T-helper 2 cell treated with Interferon-gamma antibody and Interleukin-4, amounts not matched to agents 100 ng/mL and 5 ng/mL, for 36 hours (primary cell): ENCODE measurements at places on chromosomes 13 and 19. TPM values are rescaled to one million over a fixed set of nuclear protein-coding genes. Genes with fewer than 3 reads are reported as not detected.

KLK3 gene
- total RNA-seq: not detected in 2 replicates

NR1H2 gene
- total RNA-seq: 63.5 and 64.3 TPM in 2 replicates

NAXD gene
- 20.6 and 24.6 TPM in 2 replicates for total RNA-seq

CEACAM8 gene
- not detected in 2 replicates for total RNA-seq

CLEC17A gene
- total RNA-seq: not detected in 2 replicates

OR7D4 gene
- not detected in 2 replicates for total RNA-seq

RDH8 gene
- not detected in 2 replicates for total RNA-seq

SPACA4 gene
- total RNA-seq: not detected in 2 replicates

IGFL1 gene
- total RNA-seq: not detected in 2 replicates

OR4F17 gene
- not detected in 2 replicates for total RNA-seq
